Left ventricle myocardium superior (tissue), 1 donor: ENCODE measurements at places on chromosomes 7 and 10. TPM values are rescaled to one million over a fixed set of nuclear protein-coding genes. Genes with fewer than 3 reads are reported as not detected.

OR9A2 gene
- total RNA-seq = not detected

VAX1 gene
- total RNA-seq = not detected

IGF2BP3 gene
- total RNA-seq = not detected

EN2 gene
- total RNA-seq = not detected

PWWP2B gene
- total RNA-seq = 19.9 TPM

RPEL1 gene
- total RNA-seq = not detected

ZFAND2A gene
- total RNA-seq = 5.9 TPM
